Mesenteric fat pad (tissue), 1 donor: ENCODE measurements at places on chromosomes 6 and 20. TPM values are rescaled to one million over a fixed set of nuclear protein-coding genes. Genes with fewer than 3 reads are reported as not detected.

AKAP7 gene
- 12.2 TPM for total RNA-seq

PRPF6 gene
- 46.3 TPM for total RNA-seq

PCIF1 gene
- 27.1 TPM for total RNA-seq

MEP1A gene
- 0.35 TPM for total RNA-seq

TSBP1 gene
- total RNA-seq, result not detected

IYD gene
- total RNA-seq, result not detected

ZFP64 gene
- 11.2 TPM for total RNA-seq

CST5 gene
- not detected for total RNA-seq

PDE10A gene
- total RNA-seq, result 15.6 TPM

SIRPB1 gene
- total RNA-seq, result 7.6 TPM

SIGLEC1 gene
- 45.1 TPM for total RNA-seq

TBX18 gene
- total RNA-seq, result 13.8 TPM

DEFB124 gene
- total RNA-seq, result 1.7 TPM

KIFC1 gene
- 0.19 TPM for total RNA-seq

CCDC170 gene
- 2.4 TPM for total RNA-seq

SLC22A1 gene
- total RNA-seq, result 3.4 TPM

CRYBG1 gene
- 27.4 TPM for total RNA-seq
